Thymus (tissue), 14 donors: ENCODE measurements at places on chromosomes 4 and X.

GRCh38 chrX:43586830-43587229, 69.3 kb upstream of the MAOA start:
- no peak for DNase-seq

DNA sequence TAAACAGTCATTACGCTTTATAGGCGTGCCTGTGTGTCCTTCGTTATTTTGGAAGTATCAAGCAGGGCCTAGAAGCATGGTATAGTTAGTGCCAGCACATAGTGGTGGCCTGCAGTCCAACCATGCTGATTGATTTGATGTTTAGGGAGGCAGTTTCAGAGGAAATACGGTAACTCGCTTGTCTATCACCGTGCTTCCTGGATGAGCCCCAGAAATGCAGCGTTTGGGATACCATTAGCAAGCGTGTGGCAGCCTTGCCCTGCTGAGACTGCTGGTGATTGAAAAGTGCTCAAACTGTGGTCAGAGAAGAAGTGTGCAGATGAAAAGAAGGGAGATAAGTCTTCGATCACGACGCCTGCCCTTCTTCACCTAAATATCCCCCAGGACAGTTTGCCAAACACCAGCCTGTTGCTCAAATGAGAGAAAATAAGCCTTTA, 158.4 kb downstream of the CHIC2 start:
- no peak for DNase-seq

- no peak for DNase-seq
Measured at GRCh38 chr4:20995015-20995414, 294.8 kb downstream of the PACRGL start.

GRCh38 chr4:23373261-23373660, 516.6 kb downstream of the PPARGC1A start:
- no peak for DNase-seq

GRCh38 chrX:45323387-45323786, 122.7 kb upstream of the DIPK2B start:
- DNase-seq = no peak

GRCh38 chr4:2487632-2488031, 18.7 kb downstream of the RNF4 start:
- no peak for DNase-seq

- no peak for DNase-seq
Measured at GRCh38 chrX:134969726-134970125, 21.1 kb upstream of the SMIM10 start.

GRCh38 chr4:19193274-19193981, 1058.3 kb upstream of the SLIT2 start:
- no peak for DNase-seq

- DNase-seq = no peak
Measured at GRCh38 chr4:5399790-5400421, 308.5 kb downstream of the EVC2 start.

GRCh38 chr4:83108101-83108861, 6.2 kb downstream of the PLAC8 start:
- DNase-seq = no peak

DNA sequence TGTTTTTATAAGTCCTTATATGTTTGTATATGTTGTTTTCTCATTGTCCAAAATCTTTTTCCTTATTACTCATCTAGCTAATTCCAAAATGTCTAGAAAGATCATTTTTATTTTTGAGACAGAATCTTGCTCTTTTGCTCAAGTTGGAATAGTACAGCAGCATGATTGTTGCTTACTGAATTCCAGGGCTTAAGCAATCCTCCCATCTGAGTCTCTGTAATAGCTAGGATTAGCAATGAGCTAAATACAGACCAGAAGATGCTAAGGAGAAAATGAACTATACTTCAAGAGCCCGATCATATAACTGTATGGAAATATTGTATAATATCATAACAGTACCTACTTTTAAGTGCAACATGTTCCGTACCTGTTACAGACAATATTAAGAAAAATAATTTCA, 1027.0 kb downstream of the STIM2 start:
- DNase-seq = no peak

GRCh38 chr4:130074096-130074495, 978.1 kb downstream of the C4orf33 start:
- no peak for DNase-seq

GRCh38 chrX:68725756-68726365, 78.4 kb downstream of the STARD8 start:
- DNase-seq = no peak

- no peak for DNase-seq
Measured at GRCh38 chr4:28226962-28227361, 1366.3 kb downstream of the STIM2 start.

DNA sequence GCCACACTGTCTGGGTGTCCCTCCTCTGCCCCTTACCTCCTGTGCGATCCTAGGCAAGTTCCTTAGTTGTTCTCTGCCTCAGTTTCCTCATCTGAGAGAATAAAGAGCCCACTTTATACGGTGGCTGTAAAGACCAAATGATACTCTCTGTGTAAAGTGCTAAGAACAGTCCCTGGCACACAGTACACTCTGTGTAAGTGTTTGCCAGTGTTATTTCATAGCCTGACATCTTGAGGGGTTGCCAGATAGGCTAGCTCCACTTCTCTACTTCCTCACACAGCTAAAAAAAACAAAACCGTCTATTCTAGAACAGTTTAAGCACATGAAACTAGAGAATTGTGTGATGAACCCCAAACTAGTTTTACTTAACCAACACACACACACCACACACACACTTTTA, 17.1 kb downstream of the SPON2 start:
- DNase-seq = no peak

DNA sequence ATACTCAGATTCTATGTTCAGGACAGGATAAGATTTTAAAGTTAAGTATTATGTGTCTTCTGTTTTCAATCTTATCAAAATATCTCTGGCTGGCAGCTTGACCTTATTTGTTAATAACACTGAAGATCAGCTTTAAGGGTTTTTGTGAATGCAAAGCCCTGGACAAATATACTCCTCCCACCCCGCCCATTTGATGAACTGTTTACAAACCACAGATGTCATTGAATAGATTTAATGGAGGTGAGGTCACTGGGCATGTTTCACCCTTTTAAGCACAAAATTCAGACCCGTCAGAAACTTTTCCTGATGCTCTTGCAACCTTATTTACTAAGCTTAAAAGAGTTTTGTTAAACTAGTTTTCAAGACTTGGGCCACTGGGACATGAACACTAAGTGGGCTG, 10.1 kb upstream of the CXCL8 start:
- no peak for DNase-seq

DNA sequence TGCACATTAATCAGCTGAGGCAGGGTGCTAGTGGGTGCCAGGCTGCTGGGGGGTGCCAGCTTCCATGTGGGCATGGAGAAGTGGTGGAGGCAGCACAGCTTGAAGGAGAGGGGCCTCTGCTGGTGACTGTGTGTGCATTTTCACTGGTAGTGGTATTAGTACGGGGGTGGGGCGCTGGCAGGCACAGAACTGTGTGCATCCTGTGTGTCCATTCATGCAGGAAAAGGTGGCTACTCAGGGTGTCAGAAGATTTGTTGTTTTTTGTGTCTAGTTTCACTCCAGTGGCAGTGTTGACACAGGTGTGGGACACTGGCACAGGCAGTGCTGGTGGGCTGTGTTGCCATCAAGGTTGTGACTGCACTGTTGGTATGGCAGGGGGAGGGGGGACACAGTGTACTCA, 1303.6 kb downstream of the FAM133A start:
- no peak for DNase-seq

- no peak for DNase-seq
Measured at GRCh38 chr4:101756181-101756580, 34.3 kb upstream of the BANK1 start.

- no peak for DNase-seq
Measured at GRCh38 chr4:160403081-160403480, 1300.2 kb downstream of the RAPGEF2 start.

DNA sequence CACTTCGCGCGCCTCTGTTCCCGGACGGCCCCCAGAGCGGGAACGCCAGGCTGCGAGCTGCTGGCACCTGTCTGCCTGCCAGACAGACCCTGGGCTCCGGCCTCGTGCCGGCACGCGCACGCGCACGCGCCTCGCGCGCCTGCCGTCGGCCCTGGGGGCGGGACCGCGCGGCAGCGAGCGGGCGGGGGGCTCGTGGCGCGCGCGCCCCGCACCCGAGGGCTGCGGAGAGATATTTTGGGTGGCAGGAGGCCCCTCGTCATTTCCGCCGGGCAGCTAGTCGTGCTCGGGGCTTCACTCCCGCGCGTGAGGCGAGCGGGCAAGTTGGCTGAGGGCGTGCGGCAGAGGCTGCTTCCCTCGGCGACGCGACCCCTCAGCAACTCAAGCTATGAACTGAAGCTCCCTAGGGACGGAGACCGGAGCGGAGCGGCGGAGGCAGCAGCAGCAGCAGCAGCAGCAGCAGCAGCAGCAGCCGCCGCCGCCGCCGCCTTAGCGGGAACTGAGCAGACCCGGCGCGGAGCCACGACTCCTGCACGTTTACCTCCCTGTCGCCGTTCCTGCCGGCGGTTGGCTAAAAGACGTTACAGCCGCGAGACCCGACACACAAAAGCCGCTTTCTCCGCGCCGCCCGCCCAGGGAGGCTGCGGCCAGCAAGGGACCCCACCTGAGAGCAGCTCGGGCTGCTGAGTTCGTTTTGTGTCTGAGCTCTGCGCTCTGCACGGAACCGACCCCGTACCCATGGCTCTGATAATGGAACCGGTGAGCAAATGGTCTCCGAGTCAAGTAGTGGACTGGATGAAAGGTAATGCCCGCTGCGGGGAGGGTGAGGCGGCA, at the start of gene CNKSR2:
CNKSR2 (plus strand) TSS at position 256 of the 831 bp plus-strand sequence; CDS start at position 736, 480 bp downstream.
- DNase-seq = peak; percentile 54

DNA sequence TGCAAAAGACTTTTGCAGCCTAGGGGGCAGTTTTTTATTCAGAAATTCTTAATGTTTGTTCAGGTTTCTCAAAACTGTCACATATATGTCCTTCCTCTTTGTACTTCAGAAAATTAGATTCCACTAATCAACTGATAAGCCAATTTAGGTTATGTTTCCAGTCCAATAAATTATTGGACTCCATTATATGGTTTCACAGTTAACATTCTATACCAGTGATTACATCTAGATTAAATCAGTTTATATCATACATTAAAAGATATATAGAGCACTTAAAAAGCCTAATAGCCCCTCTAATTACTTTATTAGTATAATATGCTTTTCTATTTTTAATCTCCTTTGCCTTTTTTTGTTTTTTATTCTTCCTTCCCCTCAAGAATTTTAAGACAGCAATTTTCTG, 434.1 kb downstream of the INPP4B start:
- no peak for DNase-seq

GRCh38 chrX:1443496-1444075, 9.1 kb downstream of the ASMTL start:
- DNase-seq = no peak

GRCh38 chr4:168884251-168885124, 125.6 kb downstream of the CBR4 start:
- DNase-seq = no peak

- no peak for DNase-seq
Measured at GRCh38 chr4:144906181-144906925, 191.6 kb downstream of the ANAPC10 start.

GRCh38 chrX:55758033-55758432, 40.5 kb downstream of the RRAGB start:
- DNase-seq = no peak

DNA sequence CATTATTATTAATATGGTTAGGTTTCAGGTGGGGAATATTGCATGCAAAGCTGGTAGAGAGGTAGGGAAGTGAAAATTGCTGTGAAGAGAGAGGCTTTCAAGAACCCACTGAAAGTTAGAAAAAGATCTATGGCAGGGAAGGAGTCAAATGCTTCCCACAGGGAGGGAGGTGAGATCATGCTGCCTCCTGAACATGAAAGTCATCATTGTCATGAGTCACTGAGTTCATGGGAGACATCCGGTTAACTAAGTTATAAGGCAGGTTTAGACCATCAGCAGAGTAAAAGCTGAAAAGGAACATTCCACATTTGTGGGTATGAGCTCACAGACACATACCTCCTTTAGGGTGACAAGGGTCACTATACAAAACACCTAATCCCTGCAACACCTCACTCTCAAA, 16.2 kb downstream of the GATB start:
- DNase-seq = no peak

- DNase-seq = no peak
Measured at GRCh38 chr4:178070163-178070562, 627.9 kb upstream of the AGA start.

DNA sequence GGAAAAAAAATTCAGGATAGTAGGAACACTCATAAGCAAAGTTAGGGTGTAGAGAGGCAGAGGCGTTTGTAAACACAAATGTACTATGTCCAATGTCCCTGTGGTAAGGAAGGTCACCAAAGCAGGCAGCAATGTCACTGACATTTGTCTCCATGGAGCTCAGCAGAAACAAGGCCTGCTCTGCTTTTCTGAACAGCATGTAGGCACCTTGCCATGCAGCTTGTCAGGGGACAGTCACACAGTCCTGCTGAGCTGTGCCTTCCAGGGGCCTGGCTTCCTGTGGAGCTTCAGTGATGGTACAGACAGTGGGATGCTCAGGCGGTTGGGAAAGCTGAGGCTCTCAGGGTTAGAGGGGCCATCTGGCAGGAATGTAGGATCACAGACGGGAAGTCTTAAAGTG, 74.5 kb upstream of the HS3ST1 start:
- no peak for DNase-seq

GRCh38 chr4:151105454-151106032, 6.1 kb downstream of the RPS3A start:
- no peak for DNase-seq

GRCh38 chr4:108483650-108484049, 136.7 kb upstream of the RPL34 start:
- DNase-seq = no peak

DNA sequence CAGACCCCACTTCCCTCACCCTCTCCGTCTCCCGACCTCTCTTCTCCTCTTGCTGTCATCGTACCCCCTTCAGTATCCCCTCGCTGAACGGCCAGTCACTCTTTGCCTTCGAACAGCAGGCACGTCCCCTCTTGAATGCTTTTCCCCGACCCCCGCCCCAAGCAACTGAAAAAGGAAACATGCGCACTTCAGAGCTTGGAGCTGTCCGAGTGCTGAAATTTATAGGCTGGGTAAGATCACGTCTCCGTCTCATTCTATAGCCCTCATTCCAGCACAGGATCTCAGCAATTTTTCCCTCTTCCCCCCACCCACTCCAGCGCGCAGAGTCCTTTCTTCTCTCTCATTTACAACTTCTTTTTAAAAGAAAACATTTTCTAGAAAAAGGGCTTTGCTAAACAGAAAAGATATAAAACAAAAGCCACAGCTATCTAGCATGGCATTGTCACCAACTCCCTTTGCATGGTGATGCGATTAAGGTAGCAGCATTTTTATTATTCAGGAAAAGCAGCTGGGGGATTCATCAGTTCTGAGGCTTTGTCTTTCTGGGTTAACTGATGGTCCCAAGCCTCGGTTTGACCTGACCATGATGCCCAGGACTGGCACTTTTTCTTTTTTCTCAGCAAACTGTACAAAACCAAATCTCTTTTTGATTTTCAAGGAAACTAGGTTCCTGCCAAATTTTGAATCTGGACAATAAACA, at the start of gene GLRA2:
GLRA2 (plus strand) TSS at position 247 of the 700 bp plus-strand sequence. CDS start 522 bp downstream, outside the sequence.
- no peak for DNase-seq

DNA sequence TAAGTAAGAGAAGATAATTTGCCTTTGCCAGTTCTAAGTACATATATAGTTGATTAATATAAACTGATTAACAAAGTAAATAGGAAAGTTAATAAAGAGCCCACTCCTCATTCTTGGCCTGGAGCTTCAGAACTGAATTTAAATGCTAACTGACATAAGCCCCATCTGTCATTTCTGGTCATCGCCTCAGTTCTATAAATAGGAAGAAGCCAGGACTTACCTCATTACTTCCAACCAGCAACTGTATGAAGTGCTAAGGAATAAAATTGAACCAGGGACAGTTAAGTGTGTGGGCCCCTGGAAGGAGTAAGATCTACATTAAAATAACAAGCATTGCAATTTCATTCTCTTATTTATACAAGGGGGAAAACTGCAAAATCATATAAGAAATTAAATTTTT, 52.0 kb upstream of the PDLIM5 start:
- DNase-seq = no peak
